NCI-H446 (cell line): ENCODE measurements at places on chromosomes 3 and 15.
A peak's percentile ranks its signal among the peaks of the same experiment; 100 is the strongest.

DNA sequence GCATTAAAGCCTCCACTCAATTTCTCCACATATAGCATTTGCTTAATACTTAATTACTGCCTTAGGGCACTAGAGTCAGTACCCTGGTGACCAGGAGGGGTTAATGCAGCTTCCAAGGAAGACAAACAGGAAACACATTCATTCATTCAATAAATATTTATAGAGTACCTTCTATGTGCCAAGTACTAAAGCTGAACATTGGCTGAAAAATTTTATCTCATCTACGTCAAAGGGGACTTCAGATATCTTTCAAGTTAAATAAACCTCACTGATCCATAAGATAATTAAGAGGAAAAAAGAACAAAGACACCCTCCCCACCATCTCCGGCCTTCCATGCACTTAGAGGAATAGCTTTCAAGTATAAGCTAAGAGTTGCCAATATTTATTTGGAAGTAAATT lies 156.9 kb upstream of the PRICKLE2 start:
- DNase-seq: no peak

- no peak for DNase-seq
Observed at GRCh38 chr3:107753494-107753893, 230.7 kb downstream of the BBX start.

DNA sequence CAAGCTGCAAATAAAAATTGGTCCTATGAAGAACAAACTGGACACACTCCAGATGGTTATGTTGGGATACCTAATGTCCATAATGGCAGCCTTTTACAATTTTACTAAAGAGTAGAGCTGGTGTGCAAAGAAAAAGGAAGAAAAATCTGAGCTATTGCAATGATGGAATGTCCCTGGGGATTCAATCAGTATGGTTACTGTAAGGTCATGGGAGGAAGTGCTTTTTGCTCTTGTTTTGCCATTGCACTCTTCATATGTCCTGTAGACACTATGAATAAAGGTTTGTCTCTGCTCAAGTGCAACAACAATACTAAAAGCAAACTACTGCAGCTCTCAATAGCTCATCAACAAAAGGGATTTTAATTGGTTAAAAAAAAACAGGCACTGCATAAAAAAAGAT lies 5.4 kb downstream of the PFN2 start:
- no peak for DNase-seq

GRCh38 chr15:85636351-85636750 lies 158.4 kb downstream of the KLHL25 start:
- no peak for DNase-seq

DNA sequence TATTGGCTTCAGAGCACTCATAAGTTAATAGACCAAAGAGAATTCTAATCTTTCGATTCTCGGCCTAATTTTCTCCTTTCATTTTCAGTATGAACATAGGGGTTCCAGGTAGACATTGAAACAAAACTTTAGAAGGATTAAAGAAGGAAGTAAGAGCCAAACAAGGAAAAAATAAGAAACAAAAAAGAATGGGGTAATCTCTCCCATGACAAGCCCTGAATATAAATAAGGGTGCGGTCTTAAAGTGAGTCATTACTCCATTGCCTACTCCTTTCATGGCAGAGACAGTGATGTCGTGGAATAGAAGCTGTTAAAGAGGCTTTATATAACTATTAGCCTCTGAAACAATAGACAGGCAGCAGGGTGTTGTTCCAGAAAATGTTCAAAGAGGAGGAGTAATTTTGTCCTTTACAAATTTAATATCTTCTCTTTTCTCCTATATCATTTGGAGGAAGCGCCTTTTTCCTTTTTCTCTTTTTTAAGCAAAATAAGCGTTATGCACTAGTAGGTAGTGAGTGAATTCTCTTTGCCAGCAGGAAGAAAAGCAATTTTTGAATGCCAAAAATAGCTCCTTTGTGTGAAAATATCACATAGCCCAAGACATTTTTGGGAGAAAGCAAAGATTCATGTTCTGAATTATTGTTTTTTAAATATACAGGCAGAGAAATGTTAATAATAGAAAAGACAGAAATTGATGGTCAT lies 607.9 kb upstream of the KCNMB2 start:
- DNase-seq: no peak

DNA sequence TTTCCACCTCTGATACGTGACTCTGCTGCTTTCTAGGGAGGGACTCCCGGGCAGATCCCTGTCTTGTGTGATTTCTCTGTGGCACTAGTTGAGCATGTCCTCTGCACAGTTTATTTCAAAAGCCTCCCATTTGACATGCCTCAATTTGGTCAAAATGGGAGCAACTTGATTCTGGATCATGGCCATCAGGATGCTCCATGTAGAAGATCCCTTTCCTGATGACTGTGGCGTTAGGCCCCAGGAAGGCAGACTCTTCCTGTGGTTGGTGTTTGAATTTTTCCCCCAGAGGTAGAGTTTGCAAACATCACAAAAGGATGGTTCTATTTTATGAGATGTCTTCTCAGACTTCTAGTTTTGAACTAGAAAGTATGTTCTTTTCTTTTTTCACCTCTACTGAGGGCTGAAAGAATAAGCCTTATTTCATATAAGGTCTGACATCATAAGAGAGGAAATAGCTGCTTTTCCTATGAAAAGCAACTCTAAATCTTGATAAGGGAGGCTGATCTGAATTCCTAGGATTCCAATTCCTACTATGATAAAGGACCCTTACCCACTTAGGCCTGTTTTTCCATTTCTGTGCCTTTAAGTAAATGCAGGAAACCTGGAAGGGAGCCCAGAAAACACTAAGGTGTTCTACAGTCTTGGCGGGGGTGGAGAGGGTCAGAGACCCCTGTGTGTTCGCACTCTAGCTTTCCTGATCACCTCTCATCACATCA lies 243.8 kb upstream of the CHRM5 start:
- DNase-seq: no peak

- DNase-seq: peak; percentile 14
Observed at GRCh38 chr3:137219801-137220445, 262.1 kb downstream of the IL20RB start.

GRCh38 chr3:37255990-37256308 lies 81.6 kb upstream of the LRRFIP2 start:
- DNase-seq: no peak

- DNase-seq: no peak
Observed at GRCh38 chr15:87877114-87877810, 379.3 kb downstream of the NTRK3 start.

DNA sequence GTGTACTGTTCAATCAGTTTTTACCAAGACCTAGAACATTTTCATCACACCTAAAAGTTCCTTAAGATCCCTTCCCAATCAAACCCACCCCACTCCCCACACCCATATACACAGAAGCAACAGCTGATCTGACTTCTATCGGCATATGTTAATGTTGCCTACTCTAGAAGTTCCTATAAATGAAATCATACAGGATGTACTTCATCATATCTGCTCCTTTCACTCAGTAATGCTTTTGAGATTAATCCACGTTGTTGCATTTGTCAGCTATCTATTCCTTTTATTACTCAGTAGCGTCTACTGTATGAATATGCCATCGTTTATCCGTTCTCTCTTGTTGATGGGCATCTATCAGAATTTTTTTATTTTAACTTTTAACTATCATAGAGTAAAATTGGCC lies 14.3 kb upstream of the FILIP1L start:
- DNase-seq: no peak

GRCh38 chr3:64651741-64652241 lies 36.0 kb downstream of the ADAMTS9 start:
- DNase-seq: no peak

DNA sequence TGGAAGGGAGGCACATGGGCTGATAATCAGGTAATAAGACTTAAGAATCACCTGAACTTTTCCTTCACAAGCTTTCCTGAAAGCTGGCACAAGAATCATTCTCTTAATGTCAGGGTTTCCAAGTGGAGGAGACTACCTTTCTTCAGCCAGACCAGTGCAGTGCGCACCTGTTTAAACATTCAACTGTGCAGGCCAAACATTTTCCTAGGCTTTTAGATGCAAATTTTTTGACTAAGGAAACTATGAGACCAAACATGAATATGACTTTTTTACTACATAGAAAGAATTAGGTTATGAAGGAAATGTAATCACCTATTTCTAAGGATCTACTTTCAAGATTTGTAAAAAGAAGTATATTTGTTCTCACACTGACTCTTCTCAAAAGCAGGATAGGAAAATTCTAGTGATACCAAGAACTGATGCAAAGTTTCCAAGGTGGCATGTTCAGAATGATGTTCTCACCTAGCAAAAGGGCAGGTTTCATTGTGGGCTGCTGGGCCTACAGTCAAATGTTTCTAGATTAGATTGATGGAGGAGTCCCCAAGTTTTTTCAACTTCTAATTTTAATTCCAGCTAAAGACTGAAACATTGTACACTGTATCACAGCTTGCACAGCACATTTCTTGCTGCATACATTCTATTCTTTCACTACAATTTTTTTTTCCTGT lies 339.1 kb downstream of the TIGIT start:
- no peak for DNase-seq

- DNase-seq: no peak
Observed at GRCh38 chr15:59654046-59654445, 3.3 kb downstream of the GTF2A2 start.

DNA sequence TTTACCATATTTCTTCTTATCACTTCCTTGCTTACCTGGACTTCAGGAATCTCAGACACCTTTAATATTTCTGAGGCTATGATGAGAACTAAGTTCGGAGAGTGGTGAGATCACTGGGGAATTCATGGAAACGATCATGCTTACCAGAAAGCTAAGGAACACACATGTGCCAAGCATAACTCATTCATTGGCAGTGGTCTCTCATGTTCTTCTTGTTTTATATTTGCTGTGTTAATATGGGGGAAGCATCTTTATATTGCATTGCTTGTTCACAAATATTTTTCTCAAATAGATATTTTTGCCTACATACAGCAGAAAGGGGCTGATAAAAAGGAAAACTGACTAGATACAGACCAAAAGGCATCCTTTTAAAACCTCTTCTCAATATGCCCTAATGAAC lies 55.8 kb downstream of the COL6A6 start:
- no peak for DNase-seq
